RWPE2 (cell line): ENCODE measurements at places on chromosomes 12 and 14.

DNA sequence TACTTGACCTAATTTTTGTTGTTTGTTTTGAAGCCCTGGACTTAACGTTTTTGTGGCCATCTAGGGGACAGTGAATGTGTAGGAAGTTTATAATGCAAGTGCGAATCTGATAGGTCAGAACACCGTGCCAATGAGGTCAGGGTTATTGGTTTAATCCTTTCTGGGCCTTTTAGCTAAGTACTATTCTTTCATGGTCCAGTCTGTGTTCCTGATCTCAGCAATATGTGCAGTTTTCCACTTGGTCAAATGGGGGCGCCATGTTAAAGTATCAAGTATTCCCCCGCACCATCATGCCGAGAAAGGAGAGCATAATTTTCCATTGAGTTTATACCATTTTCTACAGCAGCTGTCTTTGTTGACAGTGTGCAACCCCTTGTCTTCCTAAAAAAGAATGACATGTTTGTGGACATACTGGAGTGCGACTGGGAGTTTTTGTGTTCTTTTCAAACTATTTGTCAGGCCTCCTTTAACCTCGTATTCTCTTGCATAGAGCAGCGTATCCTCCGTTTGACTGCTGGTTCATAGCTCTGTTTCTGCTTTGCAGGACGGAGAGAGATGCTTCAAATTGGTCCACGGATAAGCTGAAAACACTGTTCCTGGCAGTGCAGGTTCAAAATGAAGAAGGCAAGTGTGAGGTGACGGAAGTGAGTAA lies 1.3 kb downstream of the AHSA1 start:
- DNase-seq, result no peak

DNA sequence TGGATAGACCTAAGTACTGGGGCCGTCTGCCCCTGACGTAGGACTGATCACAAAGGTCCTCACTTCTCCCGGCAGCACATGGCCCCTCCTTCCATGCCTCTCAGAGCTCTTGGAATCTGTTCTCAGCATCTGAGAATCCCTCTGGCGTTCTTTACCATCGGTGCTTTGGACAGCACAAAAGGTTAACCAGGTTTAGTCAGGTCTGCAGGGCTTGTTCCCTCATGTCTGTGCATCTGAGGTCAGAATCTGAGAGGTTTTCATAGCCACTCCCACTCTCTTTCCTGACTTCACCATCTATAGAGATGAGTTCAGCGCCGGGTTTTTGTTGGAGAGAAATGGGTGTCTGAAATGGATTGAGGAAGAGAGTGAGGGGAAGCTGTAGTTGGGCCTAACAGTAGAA lies 130.0 kb upstream of the ARHGAP5 start:
- no peak for DNase-seq

- DNase-seq, result no peak
Measured at GRCh38 chr14:20469890-20470602, 840 bp downstream of the PNP start.

DNA sequence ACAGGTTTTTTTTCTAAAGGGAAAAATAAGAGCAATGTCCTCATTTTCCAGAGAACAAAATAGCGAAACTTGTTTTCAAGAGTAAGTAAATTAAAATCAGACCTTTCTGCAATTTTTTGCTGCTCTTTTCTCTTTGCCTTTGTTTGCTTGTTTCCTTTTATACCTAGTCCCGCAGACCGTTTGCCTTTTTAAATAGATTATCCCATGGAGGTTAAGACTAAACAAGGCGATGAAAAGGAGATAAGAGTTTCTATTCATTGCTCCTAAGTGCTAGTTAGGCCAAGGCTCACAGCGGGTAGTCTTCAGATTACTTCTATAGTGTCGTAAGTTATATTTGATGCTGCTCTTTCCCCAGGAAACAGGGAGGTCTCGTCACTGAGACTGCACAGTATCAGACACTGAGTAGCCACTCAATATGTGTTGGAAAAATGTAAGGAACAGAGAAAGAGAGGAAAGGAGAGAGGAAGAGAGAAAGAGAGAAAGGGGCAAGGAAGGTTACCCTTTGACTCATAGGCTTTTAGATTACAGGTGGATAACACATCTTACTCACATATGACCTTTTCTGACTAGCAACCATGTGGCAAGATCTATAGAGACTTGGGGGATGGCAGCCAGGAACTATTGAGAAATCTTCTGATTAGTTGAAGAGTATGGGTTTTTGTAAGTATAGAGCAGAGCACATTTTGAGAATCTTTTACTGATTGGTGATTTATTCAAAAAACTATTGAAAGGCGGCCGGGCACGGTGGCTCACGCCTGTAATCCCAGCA lies 107.5 kb upstream of the PARP11 start:
- DNase-seq, result no peak

- no peak for DNase-seq
Measured at GRCh38 chr12:92403210-92404175, 257.8 kb upstream of the BTG1 start.

DNA sequence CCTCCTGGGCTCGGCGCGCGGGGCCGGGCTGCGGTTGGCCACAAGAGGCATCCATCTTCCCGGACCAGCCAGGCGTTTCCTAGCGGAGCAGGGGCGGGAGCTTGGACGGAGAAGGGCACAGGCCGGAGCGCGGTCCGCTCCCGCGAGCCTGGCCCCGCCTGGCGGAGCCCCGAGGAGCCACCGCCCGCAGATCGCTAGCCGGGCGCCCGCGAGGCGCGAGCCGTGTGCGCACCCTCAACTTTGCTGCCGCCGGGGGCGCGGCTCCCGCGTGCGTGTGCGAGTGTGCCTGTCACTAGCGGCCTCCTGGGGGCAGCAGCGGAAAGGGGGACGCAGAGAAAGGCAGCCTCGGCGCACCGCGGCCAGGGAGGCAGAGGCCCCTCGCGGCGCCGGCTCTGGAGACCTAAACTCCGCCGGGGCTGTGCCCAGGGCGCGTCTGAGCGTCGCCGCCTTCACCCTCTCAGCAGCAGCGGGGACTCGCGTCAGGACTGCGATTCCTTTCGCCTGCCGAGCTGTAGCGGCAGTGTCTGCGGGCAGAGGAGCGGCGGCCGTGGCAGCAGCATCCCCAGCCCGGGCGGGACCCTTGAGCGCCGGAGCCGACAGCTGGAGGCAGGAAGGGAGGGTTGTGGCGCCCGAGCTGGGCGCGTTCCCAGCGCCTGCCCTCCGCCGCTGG lies 644 bp upstream of the SRGAP1 start:
- DNase-seq, result peak; percentile 87

DNA sequence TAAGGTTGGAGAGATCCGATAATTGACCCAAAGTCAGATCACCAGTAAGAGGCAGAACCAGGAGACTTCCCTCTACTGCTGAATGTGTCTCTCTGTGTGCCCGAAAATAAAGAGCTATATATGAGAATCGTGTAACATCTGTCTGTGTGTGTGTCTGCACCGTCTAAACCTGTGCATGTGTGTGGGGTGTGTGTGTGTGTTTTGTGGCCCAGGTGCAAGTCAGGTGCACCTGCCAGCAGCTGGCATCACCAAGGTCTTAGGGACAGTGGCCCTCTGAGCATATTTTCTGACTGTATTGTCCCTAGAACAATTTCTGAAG lies 24.7 kb upstream of the KRT78 start:
- no peak for DNase-seq

- no peak for DNase-seq
Measured at GRCh38 chr14:68711561-68712309, 81.1 kb downstream of the ZFP36L1 start.

GRCh38 chr12:89106950-89107349 lies 245.4 kb downstream of the DUSP6 start:
- no peak for DNase-seq

GRCh38 chr14:81662570-81663197 lies 129.0 kb upstream of the SEL1L start:
- DNase-seq, result no peak

DNA sequence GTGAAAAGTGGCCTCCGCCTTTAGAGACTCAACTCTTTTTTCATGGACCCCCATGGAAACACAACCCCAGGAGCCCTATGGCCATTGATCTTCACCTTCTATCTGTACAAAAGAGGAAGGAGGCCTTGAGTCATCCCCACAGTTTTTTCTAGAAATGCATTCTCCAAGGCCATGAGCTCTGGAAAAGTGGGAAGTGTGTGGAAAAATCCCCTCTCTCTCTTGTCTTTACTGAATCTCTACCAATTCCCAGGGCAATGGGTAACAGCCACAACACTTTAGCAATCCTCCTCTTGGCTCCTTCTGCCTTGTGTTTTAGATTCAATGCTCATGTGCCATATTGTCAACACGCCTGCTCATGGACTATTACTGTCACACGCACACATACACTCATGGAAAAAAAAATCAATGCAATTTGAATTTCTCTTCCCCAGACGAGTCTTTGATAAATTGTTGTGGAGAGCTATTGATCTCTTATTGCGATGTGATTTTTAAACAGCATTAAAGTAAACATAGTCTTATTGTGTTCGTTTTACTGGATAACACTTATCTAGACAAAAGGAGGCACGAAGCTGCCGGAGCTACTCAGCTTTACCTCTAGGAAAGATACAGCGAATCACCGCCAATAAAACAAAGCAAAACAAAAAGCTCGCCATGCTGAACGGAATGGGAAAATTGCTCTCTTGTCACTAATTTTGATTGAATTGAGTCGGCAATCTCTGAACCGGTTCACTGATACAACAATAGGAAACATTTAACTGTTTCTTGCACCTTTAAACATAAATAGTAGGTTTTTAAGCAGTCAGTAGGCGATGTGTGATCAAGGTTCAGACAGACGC lies 260.3 kb downstream of the VRK1 start:
- no peak for DNase-seq

DNA sequence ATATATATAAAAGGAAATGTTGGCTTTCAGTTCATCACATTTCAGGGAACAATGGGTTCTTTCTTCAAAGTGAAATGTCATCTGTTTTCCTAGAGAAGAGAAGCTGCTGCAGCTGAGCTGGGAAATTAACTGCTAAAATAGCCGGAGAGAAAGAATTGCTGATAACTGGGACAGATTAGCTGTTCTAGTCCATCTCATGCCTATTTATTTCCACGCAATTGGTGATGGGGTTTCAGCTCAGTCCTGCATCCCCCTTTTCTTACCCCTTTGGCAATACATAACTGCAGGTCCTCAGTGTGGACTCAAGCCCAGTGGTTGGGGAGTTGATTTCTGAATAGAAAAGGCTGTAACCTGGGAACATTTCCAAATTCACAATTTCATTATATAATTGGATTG lies 436.9 kb upstream of the TMEM132C start:
- DNase-seq, result no peak

DNA sequence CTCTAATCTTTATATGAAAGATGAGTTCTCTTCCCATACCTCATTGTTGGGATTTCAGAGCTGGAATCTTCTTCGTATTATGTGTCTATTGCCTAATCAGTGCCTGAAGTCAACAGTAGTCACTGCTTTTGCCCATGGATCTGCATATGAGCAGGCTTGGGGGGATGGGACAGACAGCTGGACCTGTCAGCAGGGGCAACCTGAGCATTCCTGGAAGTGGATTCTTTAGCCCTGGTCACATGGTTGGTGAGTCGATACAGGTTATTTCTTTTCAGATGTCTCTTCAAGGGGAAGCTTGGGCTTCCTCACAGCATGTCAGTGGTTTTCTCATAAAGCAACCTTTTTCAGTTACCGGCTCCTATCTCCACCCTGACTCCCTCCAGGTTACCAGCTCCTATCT lies 97.3 kb upstream of the RBM19 start:
- DNase-seq, result no peak

GRCh38 chr12:40892528-40892927 lies 200.3 kb downstream of the CNTN1 start:
- no peak for DNase-seq

DNA sequence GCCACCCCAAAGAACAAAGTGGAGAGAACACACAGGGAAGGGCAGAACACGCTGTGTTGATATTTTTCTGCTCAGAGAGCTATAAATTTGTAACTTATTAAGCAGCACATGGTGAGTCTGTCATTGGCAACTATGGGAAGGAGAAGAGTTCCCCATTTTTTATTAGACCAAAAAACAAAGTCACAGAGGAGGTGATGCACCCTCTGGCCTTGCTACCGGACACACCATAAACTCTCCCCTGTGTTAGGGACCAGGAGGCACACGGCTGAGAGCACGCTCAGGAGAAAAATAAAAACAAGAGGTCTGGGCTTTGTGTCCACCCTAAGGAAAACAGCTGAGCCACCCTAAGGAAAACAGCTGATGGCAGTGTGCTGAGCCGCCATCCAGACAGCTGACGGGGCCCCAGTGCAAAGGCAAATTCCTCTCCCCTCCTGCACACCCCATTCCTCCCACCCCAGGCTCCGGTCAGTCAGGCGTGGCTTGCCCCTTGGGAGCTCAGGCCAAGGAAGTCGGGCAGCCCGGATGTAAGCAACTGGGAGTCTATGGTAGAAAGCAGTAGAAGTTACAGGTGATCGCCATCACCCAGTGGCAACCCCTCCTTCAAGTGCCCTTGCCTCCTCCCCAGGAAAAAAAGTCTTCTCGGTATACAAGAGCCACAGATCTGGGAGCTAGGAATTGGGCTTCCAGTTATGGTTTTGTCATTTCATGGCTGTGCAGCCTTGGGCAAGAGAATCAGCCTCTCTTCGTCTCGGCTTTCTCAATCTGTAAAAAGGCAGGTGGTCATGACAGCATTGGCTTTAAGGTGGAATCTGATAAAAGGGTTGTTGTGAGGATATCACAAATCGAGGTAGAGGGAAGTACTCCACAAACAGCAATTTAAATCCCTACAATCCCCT lies 2.4 kb downstream of the PXN start:
- DNase-seq, result no peak

DNA sequence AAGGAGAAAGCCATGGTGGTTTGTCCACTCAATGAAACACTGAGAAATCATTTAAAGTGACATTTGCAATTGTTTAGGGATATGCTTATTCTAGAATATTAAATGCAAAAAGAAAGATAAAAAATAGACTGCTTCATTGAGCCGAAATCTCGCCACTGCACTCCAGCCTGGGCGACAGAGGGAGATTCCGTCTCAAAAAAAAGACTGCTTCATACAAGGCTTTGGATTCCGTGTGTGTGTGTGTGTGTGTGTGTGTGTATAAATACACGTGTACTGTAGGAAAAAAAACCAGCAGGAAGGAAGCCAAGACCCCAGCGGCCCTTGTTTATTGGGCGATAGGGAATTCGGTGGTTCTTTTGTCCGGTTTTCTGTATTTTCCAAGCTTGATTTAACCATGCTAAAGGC lies 3.2 kb upstream of the ZNF839 start:
- DNase-seq, result no peak

- DNase-seq, result no peak
Measured at GRCh38 chr12:94535510-94535921, 75.8 kb upstream of the CEP83 start.

GRCh38 chr14:72568296-72568992 lies 325.5 kb downstream of the DPF3 start:
- DNase-seq, result no peak
